ENCODE measurements at places on chromosomes 1 and 21.

DNA sequence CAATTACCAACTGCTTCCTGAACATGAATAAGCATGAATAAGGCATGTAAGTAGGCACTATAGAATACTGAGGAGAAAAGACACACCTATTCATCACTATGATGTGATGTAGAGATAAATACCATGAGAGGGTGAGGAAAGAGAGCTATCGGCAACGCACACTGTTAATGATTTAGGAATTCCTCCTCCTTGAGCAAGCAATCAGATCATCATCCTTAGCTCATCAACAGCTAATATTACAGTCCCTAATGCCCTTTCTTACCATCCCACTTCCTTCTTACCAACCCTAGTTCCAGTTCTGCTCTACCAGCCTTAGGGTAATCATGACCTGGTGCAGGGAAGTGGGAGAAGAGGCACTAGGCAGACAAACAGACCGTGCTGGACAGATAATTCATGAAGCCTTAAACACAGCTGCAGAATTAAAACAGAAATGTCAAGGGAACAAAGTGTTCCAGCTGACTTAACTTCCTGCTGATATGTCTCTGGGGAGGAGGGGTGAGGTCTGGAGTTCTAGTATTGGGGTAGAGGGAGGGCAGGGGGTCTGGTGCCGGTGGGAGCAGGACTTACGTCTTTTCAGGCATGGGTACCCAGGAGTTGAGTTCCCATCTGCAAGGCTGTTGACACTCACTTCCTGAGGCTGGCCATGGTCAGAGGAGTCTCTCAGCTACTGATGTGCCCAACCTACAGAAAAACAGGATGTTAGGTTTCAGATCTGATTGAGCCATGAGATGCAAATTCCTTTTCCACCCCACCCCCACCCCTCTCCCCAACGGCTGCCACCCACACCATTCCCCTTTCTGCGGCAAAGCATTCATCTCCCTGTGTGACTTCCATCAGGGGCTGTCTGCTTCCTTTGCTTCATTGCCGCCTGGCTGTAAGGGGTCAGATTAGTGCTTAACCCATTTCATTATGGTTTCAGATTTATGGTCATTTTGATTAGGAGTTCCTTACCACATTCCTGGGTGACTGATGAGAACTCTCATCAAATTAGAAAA, 12.6 kb upstream of the RCSD1 start:
- DNase-seq: no peak

DNA sequence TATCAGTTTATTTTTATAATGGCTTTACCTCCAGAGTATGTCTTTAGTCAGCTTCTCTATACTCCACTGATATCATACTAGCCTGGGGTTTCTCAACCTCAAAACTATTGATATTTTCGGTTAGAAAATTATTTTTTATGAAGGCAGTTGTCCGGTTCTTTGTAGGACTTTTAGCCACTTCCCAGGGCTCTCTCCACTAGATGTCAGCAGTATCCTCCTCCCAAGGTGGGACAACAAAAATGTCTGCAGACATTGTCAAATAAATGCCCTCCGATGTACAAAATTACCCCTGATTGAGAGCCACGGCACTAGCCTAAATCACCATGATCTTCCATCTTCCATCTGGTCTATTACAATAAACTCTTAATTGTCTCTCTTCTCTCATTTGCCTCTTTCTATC, 4.1 kb upstream of the GRIK1 start:
- DNase-seq: no peak

DNA sequence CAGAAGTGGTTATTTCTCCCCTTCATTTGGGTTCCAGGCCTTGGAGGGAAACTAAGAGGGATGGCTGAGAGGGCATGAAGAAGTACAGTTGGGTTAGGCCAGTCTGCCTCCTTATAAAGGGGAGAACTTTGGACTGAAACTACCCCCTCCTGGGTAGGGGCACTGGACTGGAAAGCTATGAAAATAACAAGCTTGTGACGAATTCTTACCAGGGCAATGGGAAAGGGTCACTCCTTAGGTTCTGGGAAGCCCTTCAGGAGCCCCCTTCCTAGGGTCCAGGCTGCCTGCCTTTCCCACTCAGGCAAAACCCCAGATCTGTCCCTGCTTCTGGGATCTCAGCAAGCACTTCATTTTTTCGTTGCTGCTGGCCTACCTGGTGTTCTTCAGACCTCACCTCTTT, 9.8 kb upstream of the P3R3URF start:
- no peak for DNase-seq

DNA sequence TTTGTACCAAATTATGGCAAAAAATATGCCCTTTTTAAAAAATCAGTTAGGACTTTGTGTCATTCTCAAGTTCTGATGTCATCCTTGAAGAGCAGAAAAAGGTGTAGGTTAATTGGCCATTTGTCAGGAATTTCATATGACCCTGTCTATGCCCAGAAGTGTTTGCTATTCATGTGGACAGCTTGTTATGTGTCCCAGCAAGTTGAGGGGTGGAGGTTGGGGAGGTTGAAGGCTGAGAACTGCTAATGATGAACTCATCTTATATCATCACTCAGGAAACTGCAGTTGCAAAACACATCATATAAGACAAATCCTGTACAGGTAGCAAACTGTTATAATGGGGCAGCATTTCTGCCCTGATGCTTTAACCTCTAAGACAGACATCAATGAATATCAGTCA, 106.5 kb downstream of the PHTF1 start:
- no peak for DNase-seq

GRCh38 chr1:205926636-205927035, 16.6 kb downstream of the SLC26A9 start:
- DNase-seq: no peak

GRCh38 chr1:234665975-234666605, 56.1 kb upstream of the IRF2BP2 start:
- no peak for DNase-seq
